ENCODE measurements at places on chromosomes 7 and 10.

DNA sequence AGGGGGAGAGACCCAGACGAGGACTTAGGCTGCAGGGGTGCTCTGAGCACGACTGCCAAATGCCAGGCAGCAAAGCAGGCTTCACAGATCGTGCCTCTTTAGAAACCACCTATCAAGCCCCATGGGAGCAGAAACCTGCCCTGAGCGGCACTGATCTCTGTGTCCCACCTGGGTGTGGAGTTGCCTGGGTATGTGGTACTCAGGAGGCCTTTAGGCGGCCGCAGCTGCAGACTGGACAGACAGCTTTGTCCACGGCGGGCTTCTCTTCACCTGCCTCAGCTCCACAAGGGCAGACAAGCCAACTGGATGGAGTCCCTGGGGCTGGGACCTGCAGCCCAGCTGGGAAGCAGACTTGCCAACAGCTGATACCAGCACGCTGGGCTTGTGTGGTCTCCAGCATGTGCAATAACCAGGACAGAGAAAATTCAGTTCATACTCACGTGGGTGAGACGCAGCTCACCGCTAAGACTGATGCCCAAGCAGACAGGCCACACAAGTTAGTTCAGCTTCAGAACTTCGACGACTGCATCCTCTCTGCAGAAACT is 163.2 kb downstream of the EBF3 start:
- no peak for DNase-seq

GRCh38 chr7:83930262-83930661 is 264.3 kb downstream of the SEMA3A start:
- no peak for DNase-seq

GRCh38 chr7:85693326-85693725 is 506.5 kb upstream of the SEMA3D start:
- DNase-seq = no peak

GRCh38 chr10:111297351-111297848 is 220.6 kb downstream of the ADRA2A start:
- DNase-seq = no peak

DNA sequence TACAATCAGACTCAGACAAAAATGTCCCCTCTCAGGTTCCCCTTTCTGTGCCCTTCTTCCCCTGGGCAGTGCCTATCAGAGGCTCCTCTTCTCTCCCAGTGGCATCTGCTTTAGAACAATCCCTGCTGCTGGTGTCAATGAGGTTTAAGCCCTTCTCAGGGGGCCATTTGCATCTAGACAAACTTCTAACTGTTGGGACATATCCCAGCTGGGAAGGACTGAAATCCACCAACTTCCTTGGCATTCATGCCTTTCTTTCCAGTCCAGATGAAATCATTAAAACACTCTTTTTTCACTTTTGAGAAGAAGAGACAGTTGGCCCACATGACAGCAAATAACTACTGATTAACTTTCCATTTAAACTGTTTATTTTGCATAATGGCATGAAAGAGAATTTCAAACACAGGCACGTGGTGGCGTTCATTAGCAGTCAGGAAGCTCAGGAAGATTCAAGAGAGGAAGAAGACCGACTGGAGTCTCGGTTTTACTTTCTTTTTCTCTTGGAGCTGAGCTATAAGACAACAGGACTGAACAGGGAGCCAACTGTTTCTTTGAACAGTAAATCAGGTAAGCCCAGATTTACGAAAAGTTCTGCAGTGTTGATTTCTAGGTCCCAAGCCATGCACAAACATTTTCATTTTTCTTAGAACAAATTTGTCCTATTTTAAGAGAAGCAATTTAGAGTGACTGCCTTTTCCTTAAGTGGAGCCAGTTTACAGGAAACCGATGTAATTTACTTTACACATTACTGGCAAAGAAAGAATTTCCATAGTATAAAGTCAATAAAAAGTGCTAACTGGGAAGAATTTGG is at the start of gene GIMAP2:
Gene GIMAP2, plus strand, starts transcription at position 488 of the 811 bp plus-strand sequence. CDS start 1,354 bp downstream, outside the sequence.
- no peak for DNase-seq

DNA sequence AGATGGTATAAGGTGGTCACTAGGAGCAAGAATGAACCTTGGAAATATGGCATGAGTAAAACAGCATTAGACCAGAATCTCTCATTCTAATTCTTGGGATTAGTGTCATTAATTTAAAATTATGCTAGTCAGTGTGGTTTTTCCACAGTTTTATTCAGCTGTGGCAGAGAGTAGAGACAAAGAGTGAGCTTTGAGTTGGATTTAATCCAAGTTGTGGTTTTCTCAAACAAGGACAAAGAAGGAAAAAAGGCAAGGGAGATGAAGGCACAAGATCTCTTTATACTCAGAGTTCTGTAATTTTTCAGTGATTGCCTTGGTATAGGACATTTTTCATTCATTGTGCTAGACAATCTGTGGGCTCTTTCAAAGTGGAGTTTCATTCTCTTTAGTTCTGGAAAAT is 28.2 kb upstream of the AKAP9 start:
- DNase-seq = no peak

- no peak for DNase-seq
Observed at GRCh38 chr7:18386607-18387006, 108.9 kb upstream of the HDAC9 start.

DNA sequence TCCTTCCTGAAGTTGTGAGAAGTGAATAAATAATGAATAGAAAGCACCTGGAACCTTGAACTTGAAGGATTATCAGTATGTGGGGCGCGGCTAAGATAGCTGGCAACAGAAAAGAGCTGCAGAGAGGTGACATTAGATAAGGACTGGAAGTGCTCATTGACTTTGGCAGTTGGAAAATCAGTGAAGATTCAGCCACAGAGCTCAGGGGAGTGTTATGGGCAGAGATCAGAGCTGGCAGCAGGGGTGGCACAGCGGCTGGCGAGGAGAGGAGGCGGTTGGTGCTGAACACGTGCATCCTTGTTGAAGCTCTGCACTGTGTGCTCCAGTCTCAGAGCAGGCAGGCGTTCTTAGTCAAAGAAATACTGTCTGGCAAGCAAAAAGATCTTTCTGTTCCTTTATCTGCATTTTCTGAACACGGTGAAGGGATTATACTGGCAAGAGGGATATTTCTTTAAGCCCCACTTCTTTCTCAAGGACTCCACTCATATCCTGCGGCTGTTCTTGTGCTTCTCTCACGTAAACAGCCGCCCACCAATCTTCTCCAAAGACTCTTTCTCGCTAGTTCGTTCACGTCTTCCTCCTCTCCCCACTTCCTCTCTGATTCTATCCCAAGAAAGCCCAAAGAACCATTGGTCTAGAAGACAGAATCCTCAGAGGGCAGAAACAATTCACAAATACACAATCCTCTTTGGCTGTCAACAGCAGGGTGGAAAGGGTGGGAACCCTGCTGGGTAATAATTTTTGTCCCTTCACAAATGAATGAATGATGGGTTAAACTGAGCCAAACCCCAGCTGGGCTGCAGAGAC is 38.6 kb upstream of the ADD3 start:
- no peak for DNase-seq
